ENCODE measurements at places on chromosomes 13 and 19.

DNA sequence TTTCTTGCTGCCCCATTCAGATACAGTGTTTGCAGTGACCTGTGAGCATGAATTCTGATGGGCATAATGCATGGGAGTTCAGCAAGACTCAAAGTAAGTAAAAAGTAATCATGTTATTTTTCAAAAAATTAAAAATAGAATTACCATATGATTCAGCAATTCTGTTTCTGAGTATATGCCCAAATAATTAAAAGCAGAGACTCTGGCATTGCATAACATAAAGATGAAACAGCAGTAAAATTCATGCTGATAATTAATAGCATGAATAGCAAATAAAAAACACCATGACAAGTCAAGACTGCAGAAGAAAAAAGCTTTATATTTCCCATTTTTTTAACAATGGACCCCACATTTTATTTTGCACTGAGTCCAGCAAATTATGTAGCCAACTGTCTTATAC lies 21.3 kb downstream of the RNF6 start:
- DNase-seq = no peak

GRCh38 chr13:93865235-93865634 lies 614.2 kb downstream of the DCT start:
- no peak for DNase-seq

- no peak for DNase-seq
Measured at GRCh38 chr19:8569066-8569771, 8.0 kb downstream of the MYO1F start.

DNA sequence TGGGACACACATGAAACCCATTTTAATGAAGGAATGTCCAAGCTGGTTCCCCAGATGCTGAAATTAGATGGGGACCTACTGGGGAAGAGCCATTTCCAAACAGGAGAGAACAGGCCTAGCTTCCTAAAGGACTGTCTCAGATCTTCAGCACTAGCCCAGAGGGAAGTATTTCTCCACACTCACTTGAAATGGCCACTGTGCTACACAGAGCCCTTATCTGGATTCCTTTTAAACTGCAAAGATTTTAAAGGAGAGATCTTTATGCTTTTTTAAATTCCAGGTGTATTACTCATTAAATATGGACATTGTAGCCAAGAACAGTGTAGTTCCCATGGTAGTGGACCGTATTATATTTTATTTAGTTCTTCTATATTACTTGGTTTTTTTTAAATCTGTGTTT lies 255.3 kb downstream of the SHISA2 start:
- no peak for DNase-seq

DNA sequence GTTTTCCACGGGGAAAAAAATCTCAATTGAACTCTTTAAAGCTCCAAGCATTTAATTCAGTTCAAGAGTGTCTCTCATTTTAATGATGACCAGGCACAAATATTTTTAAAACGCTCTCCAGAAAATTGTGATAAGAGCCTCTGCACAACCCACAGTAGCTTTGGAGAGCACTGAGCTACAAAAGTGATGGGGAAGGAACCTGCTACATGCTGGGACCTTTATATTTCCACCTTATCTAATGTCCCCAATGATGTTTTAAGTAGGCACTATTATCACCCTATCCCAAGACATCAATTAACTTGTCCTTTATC lies 14.1 kb upstream of the CEACAM6 start:
- no peak for DNase-seq

GRCh38 chr13:92187378-92187989 lies 789.1 kb downstream of the GPC5 start:
- peak; percentile 78 for DNase-seq

GRCh38 chr19:44813070-44813840 lies 4.4 kb downstream of the BCAM start:
- DNase-seq = no peak

DNA sequence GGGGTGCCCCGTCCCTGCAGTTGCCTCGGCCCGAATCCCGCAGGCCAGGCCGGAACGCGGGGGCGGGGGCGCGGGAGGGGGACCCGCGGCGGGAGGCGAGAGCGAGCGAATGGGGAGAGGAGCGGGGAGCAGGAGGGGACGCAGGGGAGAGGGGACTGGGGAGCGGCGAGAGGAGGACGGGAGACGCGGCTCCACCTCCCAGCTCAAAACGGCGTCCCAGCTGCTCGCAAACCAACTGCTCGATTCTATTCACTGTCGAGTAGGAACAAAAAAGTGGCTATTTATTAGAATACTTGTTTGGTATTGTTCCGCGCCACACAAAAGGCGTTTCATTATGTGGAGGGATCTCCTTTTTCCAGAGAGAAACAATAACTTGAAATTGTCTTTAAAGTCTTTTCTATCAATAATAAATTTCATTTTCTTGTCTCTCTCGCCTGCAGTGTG lies 10.6 kb upstream of the SOX1 start:
- no peak for DNase-seq

- DNase-seq = peak; percentile 75
Measured at GRCh38 chr13:46992383-46992952, 95.6 kb upstream of the HTR2A start.

- peak; percentile 71 for DNase-seq
Measured at GRCh38 chr19:6424195-6424938, at the start of gene KHSRP. Gene KHSRP, minus strand, starts transcription at chr19:6424811. Its CDS starts 110 bp downstream, at chr19:6424701.

GRCh38 chr13:112244061-112244460 lies 132.1 kb upstream of the SPACA7 start:
- DNase-seq = no peak

DNA sequence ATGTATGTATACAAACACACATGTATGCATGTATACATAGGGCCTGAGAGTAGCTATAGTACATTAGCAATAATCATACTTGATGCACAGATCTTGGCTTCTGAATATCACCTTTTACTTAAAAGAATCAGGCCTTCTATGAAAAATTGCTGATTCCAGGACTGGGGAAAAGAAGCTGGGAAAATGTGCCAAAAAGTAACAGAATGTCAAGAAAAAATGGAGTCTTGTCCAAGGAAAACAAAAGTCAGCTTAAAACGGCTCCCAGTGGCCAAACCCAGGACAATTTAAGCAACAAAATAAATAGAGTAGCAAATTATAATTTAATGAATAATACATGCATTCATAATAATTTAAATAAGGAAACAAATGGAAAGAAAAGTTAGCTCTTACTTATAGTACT lies 2104.9 kb downstream of the PCDH9 start:
- DNase-seq = no peak

GRCh38 chr13:26971990-26972887 lies 199.4 kb downstream of the USP12 start:
- no peak for DNase-seq

GRCh38 chr19:651991-652390 lies 11.0 kb downstream of the RNF126 start:
- DNase-seq = no peak

DNA sequence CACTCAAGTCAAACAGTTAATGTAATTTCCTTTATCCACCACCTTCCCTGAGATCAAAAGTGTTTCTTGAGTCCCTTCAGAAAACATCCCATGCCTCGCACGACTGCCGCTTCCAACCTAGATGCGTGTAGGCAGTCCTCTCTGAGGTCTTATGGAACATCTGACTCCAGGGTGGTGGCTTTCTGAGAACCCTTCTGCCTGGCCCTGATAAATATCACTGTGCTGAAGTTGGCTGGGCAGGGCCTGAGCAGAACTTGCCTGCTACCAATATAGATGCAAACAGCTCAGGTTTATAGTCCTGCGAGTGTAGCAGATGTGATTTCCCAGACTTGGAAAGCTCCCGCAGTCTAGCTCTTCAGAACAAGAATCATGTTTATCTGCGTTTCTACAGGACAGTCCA lies 61.1 kb upstream of the GPR12 start:
- DNase-seq = no peak

GRCh38 chr13:102856557-102856956 lies 10.7 kb downstream of the ERCC5 start:
- DNase-seq = no peak

DNA sequence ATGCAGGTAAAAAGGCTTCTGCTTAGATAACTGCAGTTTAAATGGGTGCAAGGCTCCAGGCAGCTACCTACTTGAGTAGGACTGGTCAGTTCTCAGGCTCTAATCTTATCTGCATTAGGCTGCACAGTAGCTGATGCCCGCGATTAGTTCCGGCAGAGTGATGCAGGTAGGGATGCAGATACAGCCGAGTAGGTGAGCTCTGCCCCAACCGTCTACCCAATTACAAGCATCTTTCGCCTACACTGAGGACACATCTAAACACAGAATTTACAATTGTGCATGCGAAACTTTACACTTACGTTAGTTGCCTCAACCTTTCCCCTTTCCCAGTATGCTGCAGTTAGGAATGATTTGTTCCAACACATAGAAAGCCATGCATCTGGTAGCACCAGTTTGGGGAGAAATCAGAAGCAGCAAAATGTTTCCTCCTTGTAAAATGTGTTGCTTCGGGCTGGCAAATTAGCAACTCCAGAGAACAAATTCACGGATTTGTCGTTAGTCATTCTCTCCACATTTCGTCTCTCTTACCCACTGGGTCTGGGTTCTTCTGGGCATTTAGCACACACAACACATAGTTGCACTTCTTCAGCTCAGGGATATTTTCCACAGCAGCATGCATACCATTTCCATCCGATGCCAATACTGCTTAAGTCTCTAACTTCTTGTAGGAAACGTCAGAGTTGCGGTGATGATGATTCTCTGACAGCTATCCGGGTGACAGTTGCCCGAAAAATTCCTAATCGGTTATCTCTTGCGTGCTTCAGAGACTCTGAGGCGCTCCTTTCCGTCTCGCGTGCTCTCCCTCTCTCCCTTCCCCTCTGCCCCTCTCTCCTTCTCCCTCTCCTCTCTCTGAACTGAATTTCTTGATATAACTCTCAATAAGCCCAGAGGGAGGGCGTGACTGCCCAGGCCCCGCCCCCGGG lies at the start of gene PCDH9:
Gene PCDH9 (minus strand): TSS at position 856 of the 923 bp plus-strand sequence. CDS start 1,896 bp downstream, outside the sequence.
- no peak for DNase-seq

GRCh38 chr13:109494925-109495369 lies 291.4 kb downstream of the IRS2 start:
- DNase-seq = no peak

DNA sequence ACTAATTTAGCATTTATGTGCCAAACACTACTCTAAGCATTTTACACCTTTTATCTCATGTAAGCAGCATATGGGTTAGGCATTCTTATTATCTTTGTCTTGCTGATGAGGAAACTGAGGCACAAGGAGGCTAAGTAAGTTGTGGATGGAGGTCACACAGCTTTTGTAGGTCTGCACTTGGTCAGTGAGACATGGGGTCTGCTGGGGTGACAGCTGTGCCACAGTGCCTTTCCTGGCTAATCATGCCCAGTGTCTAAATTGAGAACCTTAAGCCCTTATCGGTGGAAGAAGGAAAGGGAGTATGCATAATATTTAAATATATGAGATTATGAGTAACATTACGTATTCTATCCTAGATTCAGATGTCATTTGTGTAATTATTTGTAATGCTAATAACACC lies 226.2 kb downstream of the GGACT start:
- no peak for DNase-seq

DNA sequence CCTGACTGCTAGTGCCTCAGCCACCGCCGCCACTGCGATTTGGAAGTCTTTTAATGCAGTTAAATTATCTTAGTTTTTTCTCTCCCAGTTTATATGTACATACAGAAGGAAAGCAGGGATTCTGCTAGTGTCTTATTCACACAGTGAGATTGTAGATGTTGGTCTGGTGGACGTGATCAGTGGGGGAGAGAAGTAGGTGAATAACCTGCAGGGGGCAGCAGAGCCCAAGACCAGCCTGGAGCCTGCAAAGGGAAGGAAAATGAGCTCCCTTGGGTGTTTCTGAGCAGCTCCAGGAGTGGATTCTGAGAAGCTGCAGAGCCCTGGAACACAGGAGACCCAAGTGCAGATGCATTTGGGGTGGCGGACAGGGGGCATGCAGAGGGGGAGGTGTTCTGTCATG lies 26.3 kb downstream of the ZNF844 start:
- DNase-seq = peak; percentile 92

DNA sequence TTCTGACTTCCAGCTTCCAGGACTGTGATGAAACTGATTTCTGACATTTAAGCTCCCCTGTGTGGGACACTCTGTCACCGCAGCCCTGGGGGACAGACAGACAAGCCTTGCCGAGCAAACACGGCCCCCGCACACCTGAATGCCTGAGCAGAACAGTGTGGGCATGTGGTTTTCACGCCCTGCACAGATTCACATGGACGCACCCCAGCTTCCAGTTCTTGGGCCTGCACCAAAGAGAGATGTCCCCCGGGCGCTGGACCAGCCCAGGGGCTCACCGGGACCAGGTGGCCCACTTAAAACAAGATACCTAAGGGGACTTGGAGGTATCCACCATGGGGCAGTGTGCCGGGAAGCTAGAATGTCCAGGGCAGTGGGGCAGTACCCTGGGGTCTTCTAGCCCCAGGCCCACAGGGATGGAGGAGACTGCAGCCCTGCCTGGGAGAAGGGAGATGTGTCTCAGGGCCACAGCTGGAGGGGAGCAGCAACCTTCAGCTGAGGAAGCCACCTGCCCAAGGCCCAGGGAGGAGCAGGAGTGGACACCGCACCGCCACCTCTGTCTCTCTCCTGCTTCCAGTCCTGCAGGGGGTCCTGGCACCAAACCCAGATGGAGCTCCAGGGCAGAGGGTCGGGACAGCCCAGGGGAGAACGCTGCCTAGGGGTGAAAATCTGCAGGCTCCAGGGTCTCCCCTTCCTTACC lies 50.5 kb downstream of the SOX1 start:
- no peak for DNase-seq

DNA sequence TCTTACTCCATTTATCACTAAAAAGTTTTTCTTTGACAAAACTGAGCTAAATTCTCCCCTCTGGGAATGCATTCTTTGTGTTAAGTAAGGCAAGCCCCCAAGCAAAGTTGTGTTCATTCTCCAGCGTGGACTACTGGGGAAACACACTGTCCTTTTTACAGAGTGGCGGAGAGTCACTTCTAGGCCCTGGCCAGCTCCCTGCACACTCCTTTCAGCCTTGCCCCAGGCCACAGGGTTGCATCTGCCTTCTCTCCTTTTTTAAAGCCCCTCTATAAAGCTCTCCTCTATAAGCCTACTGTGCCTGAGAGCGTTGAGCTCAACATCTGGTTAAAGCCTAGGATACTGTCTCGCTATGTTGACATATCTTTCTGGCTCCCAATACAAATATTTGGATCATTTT lies 803.4 kb downstream of the PCDH17 start:
- DNase-seq = no peak

DNA sequence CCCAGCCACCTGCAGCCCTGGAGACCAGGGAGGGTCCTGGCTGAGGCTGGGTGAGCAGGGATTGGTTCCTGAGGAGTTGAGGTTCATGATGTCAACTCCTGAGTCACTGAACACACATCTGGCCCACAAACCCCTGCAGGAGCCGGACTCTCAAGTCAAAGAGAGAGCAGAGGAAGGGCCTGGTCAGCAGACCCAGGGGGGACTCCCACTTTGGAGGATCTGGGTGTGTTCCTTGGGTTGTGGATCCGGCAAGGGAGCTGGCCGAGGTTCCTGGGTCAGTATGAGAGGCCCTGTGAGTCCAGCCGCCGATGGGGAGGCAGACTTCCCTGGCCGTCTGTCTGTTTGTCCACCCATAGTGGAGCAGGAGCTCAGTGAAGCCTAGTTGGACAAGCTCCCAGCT lies 4.0 kb downstream of the SLC7A10 start:
- DNase-seq = no peak
